ENCODE measurements at places on chromosomes 5 and 9.

DNA sequence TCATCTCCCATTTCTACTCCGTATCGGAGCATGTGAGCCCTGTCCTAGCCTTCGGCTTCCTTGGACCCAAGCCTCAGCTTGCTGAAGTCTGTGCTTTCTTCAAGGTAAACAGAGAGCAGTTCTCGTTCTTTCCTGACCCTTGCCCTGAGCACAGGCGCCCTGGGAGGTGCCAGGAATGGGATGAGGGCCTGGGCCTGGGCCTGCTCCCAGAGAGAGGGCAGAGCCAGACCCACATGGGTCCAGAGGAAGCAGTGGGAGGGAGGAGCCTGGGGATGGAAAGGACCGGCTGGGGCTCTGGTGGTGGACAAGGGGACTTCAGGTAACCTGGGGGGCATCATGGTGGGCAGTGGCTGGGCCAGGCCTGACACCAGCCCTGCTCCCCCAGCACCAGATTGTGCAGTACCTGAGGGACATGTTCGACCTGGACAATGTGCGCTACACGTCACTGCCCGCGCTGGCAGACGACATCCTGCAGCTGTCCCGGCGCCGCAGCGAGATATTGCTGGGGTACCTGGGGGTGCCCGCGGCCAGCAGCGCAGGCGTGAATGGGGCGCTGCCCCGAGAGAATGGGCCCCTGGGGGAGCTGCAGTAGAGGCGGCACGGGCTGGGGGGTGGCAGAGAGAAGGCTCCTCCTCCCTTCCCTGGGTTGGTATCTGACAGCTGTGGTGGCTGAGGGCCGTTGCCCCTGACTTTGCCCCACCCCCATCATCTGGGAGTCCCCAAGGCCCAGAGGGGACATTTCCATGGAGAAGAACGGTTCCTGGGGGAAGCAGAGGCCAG is 10.9 kb upstream of the DOLPP1 start:
- DNase-seq, result peak; percentile 89

- DNase-seq, result no peak
Observed at GRCh38 chr9:121309833-121310425, 42.0 kb downstream of the GSN start.

DNA sequence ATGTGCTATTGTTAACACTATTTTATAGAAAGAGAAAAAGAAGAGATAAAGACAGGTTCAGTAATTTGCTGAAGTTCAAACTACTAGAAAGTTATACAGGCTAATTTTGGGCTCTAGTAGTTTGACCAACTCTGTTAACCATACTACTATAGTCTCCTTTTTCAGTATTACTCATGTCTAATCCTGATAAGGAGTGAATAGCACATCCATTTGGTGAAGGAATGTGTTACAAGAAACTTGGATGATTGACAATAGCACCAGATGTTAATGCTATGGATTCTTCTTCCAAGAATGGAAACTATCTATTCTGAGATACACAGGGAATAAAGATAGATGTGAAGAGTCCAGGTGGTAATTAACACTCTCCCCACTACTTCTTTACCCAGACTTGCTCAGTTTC is 677.3 kb downstream of the PRELID2 start:
- DNase-seq, result no peak

- DNase-seq, result no peak
Observed at GRCh38 chr9:19451240-19452087, 42.7 kb downstream of the ACER2 start.

DNA sequence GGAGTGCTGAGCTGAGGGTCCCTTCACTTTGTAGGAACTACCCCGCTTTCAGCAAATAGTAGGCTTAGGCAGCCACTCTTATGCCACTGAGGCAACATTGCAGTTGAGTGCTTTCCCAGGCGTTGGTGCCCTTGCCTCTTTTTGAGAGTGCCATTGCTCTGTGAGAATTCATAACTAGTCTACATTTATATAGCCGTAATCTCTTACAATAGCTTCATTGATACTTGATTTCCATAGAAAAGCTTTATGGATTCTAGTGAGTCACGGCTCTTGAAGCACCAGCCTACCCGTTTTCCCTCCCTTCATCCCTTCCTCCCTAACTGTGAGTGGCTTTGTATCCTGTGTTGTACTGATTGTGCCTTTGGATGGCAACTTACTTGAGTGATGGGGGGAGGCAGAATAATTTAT is 283.9 kb downstream of the AOPEP start:
- no peak for DNase-seq

- DNase-seq, result no peak
Observed at GRCh38 chr5:137496919-137497318, 2.2 kb downstream of the SPOCK1 start.

- DNase-seq, result no peak
Observed at GRCh38 chr5:123645024-123645603, 133.1 kb downstream of the CSNK1G3 start.

- DNase-seq, result no peak
Observed at GRCh38 chr5:107531308-107531707, 139.4 kb downstream of the EFNA5 start.
